Testis (tissue), 5 donors: ENCODE measurements at places on chromosomes 3 and 15. TPM values are rescaled to one million over a fixed set of nuclear protein-coding genes. Genes with fewer than 3 reads are reported as not detected.

DNA sequence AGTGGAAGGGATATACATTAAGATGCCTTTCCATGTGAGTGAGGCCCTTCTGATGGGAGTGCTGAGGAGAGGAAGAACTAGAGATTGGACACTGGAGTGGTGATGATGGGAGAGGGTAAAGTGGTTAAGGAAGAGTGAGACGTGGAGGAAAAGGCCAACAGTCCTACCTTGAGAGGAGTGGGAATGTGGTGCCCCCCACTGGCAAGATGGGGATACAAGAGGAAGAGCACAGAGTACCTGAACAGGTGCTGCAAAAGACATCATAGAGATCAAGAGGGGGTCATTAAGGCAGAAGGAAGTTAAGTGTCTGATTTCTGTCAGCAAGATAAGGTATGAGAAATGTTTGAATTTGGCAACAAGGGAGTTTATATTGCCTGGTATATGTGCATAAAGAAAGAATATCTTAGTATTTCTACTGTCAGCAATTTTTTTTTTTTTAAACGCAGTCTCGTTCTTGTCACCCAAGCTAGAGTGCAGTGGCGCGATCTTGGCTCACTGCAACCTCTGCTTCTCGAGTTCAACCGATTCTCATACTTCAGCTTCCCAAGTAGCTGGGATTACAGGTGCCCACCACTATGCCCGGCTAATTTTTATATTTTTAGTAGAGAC lies 34.0 kb downstream of the ARIH2 start:
- peak; percentile 24 for DNase-seq

DNA sequence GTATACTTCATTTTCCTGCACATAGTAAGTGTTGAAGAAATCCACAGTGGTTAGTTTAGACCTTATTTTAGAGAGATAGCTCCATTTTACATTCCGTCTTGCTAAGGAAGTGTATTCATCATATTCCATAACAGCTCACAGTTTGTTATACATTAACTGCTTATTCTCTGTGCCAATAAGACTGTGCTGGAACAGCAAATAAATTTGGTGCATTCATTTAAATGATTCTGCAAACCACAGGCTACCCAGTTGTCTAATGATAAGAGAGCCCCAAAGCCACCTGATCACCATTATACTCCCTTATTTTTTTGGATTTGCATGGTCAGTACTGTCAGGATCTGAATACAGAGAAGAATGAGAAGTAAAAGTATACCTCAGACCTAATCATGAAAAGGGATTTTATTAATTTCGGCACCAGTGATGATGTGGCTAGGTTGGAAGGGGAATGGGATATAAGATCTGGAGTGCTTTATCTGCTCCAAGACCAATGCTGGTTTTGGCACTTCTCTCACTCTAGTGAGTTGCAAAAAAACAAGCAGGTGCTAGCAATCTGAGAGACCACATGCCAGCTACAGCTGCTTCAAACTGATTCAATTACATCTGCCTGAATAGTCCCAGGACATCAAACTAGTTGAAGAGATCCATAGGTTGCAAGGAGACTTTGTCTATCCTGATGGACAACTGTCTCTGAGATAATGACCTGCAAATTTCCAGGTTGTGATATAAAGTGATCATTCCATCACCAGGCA lies 254.8 kb downstream of the ZBTB20 start:
- DNase-seq, result no peak

DNA sequence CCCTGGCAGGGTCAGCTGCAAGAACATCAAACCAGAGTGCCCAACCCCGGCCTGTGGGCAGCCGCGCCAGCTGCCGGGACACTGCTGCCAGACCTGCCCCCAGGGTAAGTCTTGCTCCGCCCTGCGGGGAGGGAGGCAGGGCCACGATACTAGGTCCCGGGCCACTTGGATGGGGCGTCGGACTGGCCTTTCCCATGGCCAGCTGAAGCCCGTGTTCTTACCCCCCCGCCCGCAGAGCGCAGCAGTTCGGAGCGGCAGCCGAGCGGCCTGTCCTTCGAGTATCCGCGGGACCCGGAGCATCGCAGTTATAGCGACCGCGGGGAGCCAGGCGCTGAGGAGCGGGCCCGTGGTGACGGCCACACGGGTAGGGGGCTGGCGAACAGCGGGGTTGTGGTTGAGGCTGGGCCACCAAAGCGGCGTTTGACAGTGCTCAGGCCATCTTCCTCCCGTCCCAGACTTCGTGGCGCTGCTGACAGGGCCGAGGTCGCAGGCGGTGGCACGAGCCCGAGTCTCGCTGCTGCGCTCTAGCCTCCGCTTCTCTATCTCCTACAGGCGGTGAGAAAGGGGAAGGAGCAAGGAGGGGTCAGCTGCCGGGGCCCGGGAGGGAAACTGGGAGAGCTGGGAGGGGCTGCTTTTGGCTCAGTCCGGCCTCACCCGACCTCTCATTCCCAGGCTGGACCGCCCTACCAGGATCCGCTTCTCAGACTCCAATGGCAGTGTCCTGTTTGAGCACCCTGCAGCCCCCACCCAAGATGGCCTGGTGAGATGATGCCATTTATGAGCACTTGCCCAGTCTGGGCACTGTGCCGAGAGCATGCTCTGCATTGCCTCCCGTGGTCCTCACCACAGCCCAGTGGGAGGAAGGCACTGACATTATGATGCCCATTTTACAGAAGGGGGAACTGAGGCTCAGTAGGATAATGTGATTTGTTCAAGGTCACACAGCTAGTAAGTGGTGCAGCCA lies 1.7 kb downstream of the CHRD start:
- DNase-seq, result no peak

DNA sequence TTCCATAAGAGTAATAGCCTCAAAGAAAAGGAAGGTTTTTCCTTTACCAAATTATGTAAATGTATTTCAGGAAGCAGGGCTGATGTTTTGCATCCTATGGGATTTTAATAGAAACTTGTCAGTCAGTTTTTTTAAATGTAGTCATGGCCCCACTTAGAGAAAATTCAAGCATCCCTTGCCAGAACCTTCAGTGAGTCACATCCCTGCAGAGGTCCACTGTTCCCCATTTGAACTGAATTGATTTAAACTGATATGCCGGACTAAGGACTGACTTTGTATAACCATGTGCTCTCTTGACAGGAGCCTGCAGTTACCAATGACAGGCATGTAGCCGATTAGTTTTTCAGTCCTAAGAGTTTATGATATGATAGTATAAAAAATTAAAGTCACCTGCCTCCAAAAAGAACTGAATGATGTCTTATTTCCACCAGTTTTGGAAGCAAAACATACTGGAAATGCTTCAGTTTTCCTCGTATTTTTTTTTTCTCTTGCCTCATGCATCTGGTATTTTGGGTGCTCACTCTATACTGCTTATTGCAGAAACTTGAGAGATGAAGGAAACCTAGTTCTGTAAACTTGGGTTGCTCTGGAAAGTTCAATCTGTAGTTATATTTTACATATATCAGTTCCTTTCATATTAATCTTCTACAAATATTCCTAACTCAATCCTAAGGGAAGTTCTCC lies 30.7 kb downstream of the LRTM1 start:
- no peak for DNase-seq

DNA sequence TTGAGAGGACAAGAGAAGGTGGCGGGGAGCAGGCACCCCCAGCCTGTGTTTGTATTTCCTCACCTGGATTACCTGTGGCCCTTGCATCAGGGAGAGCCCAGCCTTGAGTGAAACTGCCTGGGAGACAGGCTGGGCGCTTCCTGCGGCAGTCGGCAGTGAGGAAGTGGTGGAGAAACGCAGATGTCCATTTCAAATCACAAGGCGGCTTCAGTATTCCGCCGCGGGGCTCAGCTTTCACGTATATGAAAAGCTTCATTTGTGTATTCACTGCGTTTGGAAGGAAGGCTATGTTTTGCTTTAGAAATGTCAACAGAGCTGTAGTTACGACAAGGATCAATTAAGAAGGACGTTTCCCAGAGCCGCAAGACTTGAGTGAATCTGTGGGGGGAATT lies 167.4 kb upstream of the CTDSPL start:
- no peak for DNase-seq

- no peak for DNase-seq
These were observed 38.1 kb downstream of the TLE3 start for GRCh38 chr15:70059476-70060213.

- no peak for DNase-seq
These were observed 245.2 kb upstream of the ARPP21 start for GRCh38 chr3:35393901-35394799.

DNA sequence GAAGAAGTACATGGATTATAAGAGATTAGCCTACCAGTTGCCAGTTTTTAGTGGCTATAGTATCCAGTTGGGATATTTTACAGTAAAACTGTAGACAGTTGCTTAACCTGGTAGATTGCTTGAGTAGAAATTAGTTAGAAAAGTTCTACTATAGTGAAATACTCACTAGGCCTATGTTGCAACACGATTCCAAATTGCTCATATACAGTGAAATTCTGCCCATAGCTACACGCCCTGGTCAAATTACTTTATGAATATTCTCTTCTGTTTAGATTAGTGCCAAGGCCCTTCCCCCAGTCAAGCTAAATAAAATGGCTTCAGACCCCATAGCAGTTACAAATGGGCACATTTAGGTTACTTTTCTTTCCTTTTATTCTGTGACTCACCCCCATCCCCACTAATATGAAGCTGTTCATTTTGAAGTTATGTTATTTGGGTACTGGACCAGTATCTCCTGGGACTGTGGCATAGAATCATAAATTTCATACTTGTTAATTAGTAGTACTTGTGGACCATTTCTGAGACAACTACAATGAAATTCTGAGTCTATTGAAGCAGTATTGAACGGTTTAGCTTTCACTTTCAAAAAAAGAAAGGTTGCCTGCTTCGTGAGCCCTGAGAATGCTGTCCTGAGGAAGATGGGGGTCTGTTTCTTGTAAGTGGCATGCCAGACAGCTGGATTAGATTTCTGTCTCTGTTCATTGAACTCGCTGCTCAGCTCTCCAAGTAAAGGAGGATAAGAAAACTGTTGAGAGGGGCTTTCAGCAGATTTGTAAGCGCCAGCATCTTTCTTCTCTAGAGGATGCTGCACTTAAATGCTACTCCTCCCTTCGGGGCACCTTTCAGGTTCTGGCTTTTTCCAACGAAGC lies 65.8 kb upstream of the CFAP20DC start:
- DNase-seq, result no peak

MME gene
- 5.5 TPM for total RNA-seq

GRCh38 chr3:17771177-17772017 lies 29.0 kb upstream of the TBC1D5 start:
- DNase-seq, result no peak

ATRIP gene
- total RNA-seq, result 26.3 TPM

GRCh38 chr3:56190130-56190529 lies 278.1 kb downstream of the ERC2 start:
- no peak for DNase-seq

GRCh38 chr15:75201616-75202250 lies at the start of gene C15orf39:
Gene C15orf39, plus strand, starts transcription at chr15:75201882. Its CDS starts 4,167 bp downstream, at chr15:75206049.
- DNase-seq, result peak; percentile 76

DNA sequence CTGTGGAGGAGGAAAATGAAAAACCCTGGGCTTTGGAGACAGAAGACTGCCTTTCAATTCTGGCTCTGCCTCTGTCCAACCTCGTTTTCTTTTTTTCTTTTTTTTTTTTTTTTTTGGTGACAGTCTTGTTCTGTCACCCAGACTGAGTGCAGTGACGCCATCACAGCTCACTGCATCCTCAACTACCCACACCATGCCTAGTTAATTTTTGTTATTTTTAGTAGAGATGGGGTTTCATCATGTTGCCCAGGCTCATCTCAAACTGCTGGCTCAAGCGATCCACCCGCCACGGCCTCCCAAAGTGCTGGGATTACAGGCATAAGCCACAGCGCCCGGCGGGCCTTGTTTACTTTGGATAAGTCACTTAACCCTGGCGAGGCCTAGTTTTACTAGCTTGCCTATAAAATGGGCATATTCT lies 66.3 kb upstream of the SLC25A26 start:
- DNase-seq, result peak; percentile 18

- no peak for DNase-seq
These were observed 2.5 kb upstream of the EOMES start for GRCh38 chr3:27724459-27725197.

DNA sequence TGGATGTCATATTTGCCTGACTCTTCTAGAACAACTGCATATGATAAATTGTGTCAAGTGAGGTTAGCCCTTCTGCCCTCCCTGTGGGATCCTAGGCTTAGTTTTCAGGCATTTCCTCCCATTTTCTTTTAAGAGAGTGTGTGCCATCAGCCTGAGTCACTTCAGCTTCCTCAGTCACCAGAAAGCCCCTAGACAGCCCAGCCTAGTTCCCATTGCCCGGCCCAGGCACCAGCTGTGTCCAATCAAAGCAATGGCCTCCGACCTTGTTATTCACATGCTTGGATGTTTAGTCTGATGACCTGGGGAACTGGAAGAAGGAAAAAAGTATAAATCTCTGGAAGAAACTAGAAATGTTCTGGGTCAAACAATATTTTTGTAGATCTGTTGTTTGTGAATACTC lies 221.9 kb upstream of the LRIG1 start:
- peak; percentile 18 for DNase-seq

- DNase-seq, result peak; percentile 20
These were observed 284.2 kb upstream of the TPM1 start for GRCh38 chr15:62758126-62758951.

DNA sequence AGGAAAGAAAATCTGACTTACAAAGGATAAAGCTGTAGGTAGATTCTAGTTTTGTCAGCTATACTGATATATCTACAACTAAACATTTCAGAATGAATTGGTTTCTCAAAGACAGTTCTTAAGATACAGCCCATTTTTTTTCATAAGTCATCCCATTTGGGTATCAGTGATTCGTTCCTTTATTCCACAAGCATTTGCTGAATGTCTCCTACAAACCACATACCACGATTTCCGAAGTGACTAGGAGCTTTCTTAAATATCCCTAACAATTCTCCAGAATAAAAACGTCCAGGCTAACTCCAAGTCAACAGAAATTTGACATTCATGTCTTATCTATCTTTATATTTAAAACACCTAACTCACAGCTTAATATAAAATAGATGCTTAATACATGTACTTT lies 59.8 kb downstream of the TP53BP1 start:
- DNase-seq, result no peak

DNA sequence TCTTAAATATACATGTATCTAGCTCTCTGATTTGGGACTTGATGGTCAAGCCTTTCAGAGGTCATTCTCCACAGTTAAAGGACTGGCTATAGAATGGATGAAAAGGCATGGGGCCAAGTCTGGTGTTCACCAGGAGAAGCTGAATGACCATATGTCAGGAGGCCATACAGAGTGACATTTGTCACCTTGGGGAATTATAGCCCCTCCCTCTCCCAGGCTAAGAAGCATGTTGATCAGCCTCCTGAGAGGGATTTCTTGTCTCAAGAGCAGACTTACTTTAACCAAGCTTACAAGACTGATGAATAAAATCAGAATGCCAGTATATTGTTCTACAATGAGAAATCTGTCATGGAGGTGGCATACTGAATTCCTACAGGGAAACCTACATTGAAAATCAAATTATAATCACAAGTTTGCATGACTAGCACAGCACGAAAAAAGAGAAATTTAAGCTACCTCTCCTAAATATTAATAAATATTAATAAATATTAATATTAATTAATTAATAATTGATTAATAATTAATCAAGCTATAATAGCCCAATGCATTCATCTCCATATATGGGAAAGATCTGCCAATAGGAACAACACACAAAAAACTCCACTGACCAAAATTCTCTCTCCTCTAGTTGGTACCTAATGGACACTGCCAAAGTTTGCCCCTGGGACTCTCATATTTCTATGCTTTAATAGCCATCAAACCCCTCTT lies 47.3 kb downstream of the ATP8B4 start:
- no peak for DNase-seq

GRCh38 chr3:65955792-65956477 lies 82.8 kb downstream of the MAGI1 start:
- no peak for DNase-seq

MORC1 gene
- 16.0 TPM for total RNA-seq

PLA2G4D gene
- total RNA-seq, result 0.43 TPM

GRCh38 chr3:58383476-58383875 lies 50.2 kb downstream of the PDHB start:
- DNase-seq, result no peak

GRCh38 chr3:61574854-61575253 lies 13.5 kb downstream of the PTPRG start:
- DNase-seq, result no peak
